Stimulated activated CD4-positive, alpha-beta T cell treated with anti-CD3 and anti-CD28 coated beads, Interleukin-12 subunit alpha, Interleukin-12 subunit beta, amount 100 ng/mL, for 48 hours (primary cell): ENCODE measurements at places on chromosomes 6 and 20.

GRCh38 chr6:130740308-130740707 is 86.9 kb upstream of the SMLR1 start:
- no peak for DNase-seq

DNA sequence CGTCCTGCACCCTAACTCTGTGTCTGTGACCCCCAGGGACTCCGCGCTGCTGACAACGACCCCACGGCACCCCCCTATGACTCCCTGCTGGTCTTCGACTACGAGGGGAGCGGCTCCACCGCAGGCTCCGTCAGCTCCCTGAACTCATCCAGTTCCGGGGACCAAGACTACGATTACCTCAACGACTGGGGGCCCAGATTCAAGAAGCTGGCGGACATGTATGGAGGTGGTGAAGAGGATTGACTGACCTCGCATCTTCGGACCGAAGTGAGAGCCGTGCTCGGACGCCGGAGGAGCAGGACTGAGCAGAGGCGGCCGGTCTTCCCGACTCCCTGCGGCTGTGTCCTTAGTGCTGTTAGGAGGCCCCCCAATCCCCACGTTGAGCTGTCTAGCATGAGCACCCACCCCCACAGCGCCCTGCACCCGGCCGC is 129.0 kb downstream of the TAF4 start:
- DNase-seq = no peak

DNA sequence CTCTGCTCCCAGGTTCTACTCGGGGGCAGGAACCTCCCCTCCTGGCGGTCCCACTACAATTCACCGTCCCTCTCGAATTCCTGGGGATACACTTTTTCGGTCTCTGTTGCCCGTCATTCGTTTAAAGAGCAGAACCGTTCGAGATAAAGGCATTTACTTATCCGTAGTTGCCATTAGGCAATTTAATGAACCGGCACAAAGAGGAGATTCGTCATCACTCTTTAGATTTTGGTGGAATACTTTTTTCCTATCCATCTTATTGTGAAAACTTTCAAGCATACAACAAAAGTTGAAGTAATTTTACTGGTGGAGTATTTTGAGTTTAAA is 1.2 kb upstream of the CD24 start:
- no peak for DNase-seq

GRCh38 chr20:23438661-23439060 is 824 bp upstream of the CSTL1 start:
- no peak for DNase-seq

GRCh38 chr6:7148100-7148822 is 40.5 kb downstream of the RREB1 start:
- DNase-seq = no peak
